ENCODE measurements at places on chromosomes 13 and 19.

DNA sequence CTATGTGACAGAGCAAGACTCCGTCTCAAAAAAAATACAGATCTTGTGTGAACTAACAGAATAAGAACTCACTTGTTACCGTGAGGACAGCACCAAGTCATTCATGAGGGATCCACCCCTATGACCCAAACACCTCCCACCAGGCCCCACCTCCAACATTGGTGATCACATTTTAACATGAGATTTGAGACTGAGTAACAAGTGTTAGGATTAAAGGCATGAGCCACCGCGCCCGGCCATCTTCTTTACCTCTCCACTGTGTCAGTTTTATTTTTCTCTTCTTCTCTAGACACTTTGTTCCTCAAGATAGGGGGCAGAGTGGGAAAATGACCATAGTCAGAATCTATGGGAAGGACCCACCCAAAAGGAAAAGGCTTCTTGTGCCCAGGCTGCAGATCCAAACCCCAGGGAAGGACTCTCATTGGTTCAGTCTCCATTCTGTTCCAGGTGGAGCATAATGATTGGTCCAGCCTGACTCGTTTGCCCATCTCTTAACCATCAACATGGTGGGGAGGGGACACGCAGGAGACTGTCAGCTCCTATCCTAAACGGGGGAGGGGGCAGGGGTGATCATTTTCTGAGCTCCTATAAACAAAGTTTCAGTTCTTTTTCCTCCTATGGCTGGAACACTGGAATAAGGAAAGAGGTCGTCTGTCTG is 1.3 kb upstream of the CALM3 start:
- no peak for DNase-seq

DNA sequence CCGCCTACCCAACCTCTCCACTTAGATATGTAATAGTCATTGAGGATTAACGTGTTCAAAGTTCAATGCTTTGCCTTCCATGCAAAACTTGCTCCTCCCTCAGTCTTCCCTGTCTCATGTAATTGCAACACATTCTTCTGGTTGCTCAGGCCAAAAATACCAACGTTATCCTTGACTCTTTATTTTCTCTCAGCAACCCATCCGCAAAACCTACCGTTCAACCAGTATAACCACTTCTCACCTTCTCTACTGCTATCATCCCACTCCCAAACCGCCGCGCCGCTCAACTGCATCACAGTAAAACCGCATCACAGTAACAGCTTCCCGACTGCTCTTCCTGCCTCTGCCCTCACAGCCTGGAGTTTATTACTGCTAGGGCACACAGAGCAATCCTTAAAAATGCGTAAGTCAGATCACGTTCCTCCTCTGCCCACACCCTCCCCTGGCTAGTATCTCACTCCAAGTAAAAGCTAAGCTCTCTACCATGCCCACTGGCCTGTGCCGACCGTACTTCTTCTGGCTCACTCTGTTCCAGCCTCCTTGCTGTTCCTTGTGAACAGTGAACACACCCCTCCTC is 8.2 kb downstream of the MTIF3 start:
- no peak for DNase-seq

GRCh38 chr19:24029941-24030636 is 56.9 kb upstream of the ZNF254 start:
- DNase-seq = no peak

DNA sequence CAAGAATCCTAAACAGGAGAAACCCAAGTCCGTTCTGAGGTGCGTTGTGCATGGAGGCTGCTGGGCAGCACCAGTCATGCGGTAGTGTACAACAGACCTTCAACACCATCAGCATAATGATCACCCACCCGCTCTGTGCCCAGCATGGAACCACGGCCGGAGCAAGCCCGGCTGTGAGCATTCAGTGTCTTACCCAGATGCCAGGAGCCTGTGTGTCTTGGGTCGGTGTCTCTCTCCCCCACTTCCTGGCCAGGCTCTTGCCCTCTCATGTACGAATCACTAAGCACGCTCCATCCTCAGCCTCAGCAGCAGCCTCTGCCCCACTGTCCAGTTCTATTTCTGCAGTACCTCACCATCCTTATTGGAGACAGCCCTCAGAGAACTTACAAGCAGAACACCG is 231.6 kb upstream of the IRS2 start:
- no peak for DNase-seq

DNA sequence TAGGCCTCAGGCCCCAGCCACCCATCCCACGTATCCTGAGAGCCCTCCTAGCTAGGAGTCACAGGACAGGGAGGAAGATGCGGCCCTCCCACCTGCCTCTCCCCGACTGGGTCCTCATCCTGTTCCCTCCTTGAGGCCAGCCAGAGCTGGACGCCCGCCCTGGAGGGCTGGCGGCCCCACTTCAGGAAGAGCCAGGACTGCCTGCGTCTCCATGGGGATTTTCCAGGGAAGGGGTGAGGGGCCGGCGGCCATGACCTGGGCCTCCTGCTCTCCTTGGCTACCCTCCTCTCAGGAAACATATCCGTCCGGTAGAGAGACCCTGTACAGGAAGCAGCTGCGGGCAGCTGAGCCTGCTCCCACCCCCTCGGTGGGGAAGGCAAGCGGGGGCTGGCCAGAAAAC is 11.3 kb upstream of the PRKD2 start:
- DNase-seq = no peak

DNA sequence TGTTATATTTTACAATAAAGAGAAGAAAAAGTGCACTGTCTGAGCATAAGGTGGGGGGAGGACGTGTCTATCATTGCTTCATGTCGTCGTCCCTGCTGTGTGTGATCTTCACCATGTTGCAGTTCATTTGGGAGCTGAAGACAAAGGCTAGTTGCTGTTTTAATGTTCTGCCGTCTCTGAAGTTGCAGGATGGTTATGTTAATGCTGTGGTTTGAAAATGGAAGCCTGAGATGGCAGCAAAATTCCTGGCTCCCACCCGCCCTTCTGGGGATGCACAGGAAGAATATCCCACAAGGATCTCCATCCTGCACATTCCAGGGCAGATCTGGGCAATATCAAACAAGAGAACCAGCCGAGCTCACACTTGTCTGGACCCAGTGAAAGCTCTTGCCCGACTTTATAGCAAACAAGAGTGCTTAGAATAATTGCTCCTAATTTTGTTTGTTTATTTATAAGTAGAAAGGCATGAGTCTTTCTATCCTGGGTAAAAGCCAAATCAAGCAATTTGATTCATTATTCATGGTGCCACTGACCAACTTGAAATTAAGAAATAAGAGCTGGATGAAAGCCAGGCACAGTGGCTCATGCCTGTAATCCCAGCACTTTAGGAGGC is 110.3 kb upstream of the ABCC4 start:
- DNase-seq = no peak
